ENCODE measurements at places on chromosomes 4 and X.

DNA sequence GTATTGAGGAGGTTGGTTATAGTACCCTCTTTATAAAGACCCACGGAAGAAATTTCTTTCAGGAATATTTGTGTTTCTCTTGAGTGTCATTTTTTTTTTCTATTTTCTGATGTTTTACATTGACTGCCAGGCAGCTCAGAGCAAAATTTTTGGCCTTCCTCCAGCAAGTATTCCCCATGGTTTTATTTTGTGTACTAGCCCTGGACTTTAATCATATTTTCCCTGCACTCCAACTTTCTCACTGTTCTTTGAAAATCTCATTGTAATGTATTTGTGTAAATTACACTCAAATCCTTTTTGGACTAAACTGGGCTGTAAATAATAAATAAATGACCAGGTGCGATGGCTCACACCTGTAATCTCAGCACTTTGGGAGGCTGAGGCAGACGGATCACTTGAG is 45.6 kb upstream of the USP46 start:
- no peak for DNase-seq

- no peak for DNase-seq
Observed at GRCh38 chrX:69024161-69024736, 141.0 kb downstream of the PJA1 start.

DNA sequence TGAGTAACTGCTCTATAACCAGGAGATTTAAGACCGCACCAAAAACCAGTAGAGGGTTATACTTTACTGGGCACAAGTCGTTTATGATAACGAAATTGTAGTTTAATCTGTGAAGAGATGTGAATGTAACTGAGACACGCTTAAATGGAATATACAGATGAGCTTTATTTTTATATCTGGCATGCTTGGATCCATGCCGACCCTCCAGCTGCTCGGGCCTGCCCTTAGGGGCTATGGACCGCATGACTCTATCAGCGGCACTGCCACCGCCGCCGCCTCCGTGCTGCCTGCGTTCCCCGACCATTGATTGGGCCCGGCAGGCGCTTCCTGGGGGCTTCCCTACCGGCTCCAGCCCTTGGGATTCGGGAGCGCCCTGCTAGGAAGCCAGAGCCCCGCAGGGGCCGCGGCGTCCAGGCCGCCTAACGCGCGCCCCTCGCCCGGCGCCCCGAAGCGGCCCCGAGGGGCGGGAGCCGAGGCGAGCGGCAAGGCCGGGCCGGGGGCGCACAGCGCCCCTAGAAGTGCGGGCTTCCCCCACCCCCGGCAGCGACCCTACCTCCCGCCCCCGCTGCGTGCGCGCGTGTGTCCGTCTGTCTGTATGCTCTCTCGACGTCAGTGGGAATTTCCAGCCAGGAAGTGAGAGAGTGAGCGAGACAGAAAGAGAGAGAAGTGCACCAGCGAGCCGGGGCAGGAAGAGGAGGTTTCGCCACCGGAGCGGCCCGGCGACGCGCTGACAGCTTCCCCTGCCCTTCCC is at the start of gene NFKB1:
Gene NFKB1, plus strand, starts transcription at position 664 of the 751 bp plus-strand sequence. CDS start 24,160 bp downstream, outside the sequence.
- DNase-seq: peak; percentile 75

GRCh38 chr4:24607334-24607733 is 23.0 kb upstream of the DHX15 start:
- DNase-seq: no peak

DNA sequence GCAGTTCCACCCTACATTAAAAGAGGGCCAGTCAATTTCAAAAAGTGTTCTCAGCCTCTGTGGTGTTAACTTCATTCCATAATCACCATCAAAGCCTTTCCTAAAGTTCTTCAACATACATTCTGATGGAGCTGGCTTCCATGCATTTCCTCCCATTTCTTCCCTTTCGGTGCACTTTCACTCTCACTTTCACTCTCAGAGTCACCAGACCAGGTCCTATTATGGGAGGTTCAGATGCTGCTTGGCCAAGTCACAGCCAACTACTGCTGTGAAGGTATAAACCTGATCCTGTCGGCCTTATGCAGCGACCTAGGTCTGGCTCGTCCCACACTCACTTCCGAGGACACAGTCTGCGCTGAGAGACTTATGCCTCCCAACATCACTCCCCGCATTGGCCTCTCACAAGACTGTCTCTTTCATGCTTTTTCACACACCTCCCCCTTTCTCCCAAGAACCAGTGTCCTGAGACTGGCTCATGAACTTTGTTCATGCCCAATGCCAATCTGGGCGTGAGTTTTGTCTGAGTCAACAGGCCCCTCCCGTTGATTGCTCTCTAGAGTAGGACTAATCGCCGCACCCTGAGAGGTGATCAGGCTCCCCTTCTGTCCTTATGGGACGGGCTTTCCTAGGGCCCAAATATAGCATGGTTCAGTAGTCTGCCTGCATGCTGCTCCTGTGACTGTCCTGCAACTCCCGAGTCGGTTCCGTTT is 60.8 kb upstream of the XAGE1B start:
- DNase-seq: peak; percentile 9

Data from Daoy (cell line).